ENCODE measurements at places on chromosomes 5 and 9.

DNA sequence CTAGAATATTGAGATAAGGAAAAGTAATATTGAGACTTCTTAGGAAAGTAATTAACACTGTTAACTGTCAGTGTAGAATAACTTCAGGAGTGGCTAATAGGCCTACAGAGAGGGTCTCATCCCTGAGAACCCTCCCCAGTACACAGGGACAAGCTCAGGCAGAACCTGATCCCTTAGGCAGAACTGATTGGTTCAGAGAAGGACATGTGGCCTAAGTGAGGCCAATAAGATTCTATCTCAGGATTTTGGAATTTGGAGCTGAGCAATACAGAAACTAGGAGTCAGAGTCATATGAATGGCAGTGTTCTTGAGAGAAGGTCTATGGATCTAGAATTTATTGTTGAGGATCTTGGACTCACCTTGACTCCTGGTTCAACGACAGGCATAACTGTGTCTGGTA lies 10.9 kb upstream of the UBLCP1 start:
- no peak for DNase-seq

- no peak for DNase-seq
Measured at GRCh38 chr9:77725820-77726219, 77.7 kb upstream of the GNA14 start.

- DNase-seq: no peak
Measured at GRCh38 chr5:181188700-181189362, 16.2 kb downstream of the TRIM7 start.

DNA sequence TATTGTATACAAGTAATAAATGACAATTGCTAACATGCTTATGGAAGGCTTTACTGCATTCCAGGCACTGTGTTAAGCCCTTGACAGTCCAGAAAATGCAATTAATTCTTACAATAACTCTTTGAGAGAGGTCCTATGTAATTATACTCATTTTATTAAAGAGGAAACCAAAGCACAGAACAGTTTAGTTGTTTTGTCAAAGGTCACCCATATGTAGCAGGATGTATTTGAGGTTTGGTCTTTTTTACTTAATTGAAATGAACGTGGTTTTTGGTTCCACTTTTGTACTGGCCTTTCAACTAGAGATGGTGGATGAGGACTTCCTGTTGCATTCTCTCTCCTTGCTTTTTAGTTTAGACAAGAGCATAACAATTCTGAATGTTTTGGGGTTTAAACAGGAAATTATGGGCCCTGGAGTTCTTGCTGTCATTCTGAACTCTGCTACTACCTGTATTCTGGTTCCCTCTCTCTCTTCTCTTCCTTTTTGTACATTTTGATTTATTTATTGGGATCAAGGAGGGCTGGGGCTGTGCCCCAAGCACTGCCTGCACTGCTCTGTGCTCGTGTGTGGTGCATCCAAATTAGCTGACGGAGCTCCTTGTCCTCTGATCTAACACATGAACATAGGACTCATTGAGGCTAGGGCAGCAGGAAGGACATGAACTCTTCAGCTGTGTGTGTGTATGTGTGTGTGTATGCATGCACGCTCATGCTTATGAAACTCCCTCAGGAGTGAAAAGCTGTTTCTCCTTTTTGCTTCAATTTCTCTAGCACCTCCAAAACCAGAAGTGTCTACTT lies 47.4 kb downstream of the SLC28A3 start:
- DNase-seq: no peak

DNA sequence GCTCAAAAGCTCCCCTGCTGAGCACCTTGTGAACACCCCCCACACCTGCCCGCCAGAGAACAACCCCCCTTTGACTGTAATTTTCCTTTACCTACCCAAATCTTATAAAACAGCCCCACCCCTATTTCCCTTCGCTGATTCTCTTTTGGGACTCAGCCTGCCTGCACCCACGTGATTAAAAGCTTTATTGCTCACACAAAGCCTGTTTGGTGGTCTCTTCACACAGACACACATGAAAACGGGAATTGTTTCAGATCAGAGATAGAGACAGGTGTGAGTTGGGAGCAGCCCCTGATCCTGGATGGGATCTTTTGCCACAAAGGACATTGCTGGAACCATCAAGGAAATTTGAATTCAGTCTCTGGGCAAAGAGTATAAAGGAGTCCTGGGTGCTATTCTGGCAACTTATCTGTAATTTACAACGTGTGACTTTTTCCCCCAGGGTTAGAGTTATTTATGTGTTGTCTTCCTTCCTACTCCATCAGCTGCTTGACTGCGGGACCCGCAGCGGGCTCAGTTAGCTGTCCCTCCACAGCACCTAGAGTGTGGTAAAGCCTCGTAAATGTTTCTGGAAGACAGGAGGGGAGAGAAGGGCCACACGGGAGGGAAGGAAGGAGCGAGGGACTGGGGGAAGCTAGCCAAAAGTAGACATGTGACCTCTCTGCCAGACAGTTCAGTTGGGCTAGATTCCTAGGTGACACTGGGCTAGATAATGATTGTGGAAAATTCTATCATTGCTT lies 437.0 kb downstream of the ZNF608 start:
- no peak for DNase-seq

GRCh38 chr9:28688172-28688571 lies 1114.9 kb upstream of the C9orf72 start:
- DNase-seq: no peak

DNA sequence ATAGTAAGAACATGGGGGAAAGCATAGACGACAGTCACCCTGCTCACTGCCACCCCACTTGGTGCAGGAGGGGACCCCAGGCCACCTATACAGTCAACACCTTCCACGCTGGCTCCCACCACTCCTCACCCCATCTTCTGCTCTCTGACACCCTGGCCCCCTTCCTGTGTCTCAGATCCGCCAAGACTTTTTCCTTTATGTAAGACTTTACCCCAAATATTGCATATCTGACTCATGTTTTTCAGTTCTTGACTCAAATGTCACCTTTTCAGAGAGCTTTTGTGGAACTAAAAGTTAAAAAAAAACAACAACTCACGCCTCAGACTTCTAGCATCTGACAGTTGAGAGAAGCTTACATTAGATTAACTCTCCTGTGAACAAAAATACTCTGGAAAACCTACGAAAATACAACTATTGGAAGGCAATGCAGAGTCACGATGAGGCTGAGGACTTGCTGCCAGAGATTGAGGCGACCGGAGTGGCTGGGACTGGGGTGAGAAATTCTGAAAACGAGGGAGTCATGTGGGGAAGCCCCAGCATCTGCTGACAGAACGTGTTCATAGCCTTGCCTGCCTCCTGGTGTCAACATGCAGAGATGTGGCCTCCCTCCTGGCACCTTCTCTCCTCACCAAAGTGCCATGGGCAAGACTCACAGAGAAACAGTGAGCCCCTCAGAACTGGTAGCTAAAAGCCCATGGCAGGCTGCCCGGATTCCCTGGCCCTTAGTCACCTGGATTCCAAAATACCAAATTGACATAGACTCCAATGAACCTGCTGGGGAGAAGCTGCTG lies 22.4 kb upstream of the FCN2 start:
- no peak for DNase-seq

- no peak for DNase-seq
Measured at GRCh38 chr5:59782856-59783255, 110.7 kb downstream of the PDE4D start.

DNA sequence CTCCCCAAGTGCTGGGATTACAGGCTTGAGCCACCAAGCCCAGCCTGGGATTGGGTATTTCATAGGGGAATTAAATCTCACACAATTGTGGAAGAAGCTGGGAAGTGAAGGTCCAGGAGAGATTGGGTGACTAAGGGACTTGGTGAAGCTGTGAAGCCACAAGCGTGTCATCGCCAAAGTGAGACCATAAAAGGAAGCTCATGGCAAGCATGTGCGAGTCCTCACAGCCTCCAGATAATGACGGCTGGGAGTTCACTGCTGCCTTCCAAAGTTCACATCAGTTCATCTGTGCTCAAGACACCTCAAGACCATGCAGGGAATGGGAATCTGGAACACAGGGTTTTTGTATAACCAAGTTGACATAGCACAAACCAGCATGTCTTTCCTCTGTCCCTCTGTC lies 210.6 kb downstream of the MARCHF11 start:
- DNase-seq: no peak

GRCh38 chr5:28957450-28957849 lies 1919.1 kb upstream of the CDH9 start:
- DNase-seq: no peak

GRCh38 chr5:121152411-121152810 lies 688.3 kb downstream of the PRR16 start:
- no peak for DNase-seq

GRCh38 chr9:112341730-112342129 lies 8.3 kb upstream of the PTBP3 start:
- no peak for DNase-seq
